A549 (cell line): ENCODE measurements at places on chromosomes 6 and 20. TPM values are rescaled to one million over a fixed set of nuclear protein-coding genes. Genes with fewer than 3 reads are reported as not detected.

THEMIS gene
- not detected in 3 replicates for polyA plus RNA-seq

PHACTR1 gene
- polyA plus RNA-seq = 0.07 TPM in 1 of 3 replicates, not detected in the others

WFDC2 gene
- polyA plus RNA-seq = 0.22 TPM in 1 of 3 replicates, not detected in the others

HLA-DRA gene
- not detected in 3 replicates for polyA plus RNA-seq

JAG1 gene
- 75.7 to 80.9 TPM (median 80.8 TPM) in 3 replicates for polyA plus RNA-seq

SLC13A3 gene
- 0.19 TPM in 1 of 3 replicates, not detected in the others for polyA plus RNA-seq

ENPP5 gene
- not detected in 3 replicates for polyA plus RNA-seq

FLRT3 gene
- polyA plus RNA-seq = 2.6 to 3.8 TPM (median 3.4 TPM) in 3 replicates

SYCP2L gene
- polyA plus RNA-seq = 2.2 to 2.6 TPM (median 2.4 TPM) in 3 replicates

MDFI gene
- polyA plus RNA-seq = 0.21 to 0.30 TPM (median 0.28 TPM) in 3 replicates

SCUBE3 gene
- polyA plus RNA-seq = 0.07 to 0.13 TPM (median 0.09 TPM) in 3 replicates

CLIC5 gene
- not detected in 3 replicates for polyA plus RNA-seq

OTOR gene
- polyA plus RNA-seq = not detected in 3 replicates

NRSN1 gene
- not detected in 3 replicates for polyA plus RNA-seq

RIMS1 gene
- polyA plus RNA-seq = not detected in 3 replicates
